ENCODE measurements at places on chromosomes 12 and 14.
A peak's percentile ranks its signal among the peaks of the same experiment; 100 is the strongest.

GRCh38 chr12:106255952-106256351 is 8.1 kb upstream of the CKAP4 start:
- no peaks in the 10 kb centered on the region for H3K36me3 ChIP-seq
- no peak for DNase-seq
- no peaks in the 10 kb centered on the region for H3K4me1 ChIP-seq
- H3K27me3 ChIP-seq, result peaks cover 2% of the 10 kb centered on the region
- H3K27ac ChIP-seq, result no peak overlapping the region

DNA sequence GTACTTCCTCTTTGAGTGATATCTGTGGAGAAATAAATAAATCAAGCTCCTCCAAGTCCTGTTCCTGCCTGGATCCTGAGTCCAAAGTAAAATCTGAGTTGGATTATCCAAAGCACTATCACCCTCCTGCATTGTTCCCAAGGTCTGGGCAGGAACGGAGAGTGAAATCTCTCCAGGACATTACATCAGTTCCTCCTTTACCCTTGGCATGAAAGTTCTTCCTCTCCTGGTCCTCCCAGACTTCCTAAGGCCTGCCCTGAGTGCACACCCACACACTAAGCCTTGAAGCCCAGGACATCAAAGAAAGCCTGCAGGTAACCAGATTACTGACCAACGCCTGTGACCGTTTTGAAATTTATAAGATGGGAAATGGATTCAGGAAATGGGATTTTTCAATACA is 206.8 kb upstream of the BCL2L14 start:
- H3K27me3 ChIP-seq, result no peaks in the 10 kb centered on the region
- H3K36me3 ChIP-seq, result peaks cover 52% of the 10 kb centered on the region
- DNase-seq, result no peak
- no peak overlapping the region for H3K27ac ChIP-seq
- H3K4me3 ChIP-seq, result no peak overlapping the region
- peaks cover 2% of the 10 kb centered on the region for H3K4me1 ChIP-seq

DNA sequence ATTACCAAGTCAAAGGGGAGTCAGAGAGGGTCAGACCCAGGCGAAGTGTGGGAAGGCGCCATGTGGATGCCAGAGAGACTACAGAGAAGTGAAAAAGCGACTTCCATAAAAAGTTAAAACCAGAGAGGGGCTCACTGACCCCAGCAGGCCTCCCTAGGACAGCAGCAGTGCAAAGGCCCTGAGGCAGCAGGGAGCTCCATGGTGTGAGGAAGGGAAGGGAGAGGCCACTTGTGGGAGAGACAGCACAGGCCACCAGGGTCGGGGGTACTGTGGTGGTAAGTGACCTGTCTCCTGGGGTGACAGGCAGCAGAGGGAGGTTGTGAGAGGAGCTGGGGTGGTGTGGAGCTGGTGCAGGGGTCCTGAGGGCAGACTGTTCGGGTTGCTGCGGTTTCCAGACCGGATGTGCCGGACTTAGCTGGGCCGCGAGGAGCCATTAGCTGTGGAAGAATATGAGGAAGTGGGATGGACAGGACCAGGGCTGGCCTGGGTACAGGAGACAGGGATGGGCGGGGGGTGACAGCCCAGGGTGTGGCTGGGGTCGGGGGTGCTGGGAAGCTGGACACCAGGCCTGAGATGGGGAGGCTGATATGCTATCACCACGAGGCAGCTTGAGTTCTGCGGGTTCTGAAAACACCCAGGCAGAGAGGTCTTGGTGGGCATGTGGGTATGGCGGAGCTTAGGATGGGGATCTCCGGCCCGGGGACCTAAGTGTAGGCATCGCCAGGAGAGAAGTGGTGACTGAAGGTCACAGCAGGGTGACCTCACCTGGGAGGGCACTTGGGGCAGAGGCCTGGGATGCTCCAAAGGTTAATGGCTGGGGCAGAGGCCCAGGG is 22.7 kb downstream of the SETD1B start:
- DNase-seq, result no peak
- no peaks in the 10 kb centered on the region for H3K27me3 ChIP-seq
- H3K4me1 ChIP-seq, result no peaks in the 10 kb centered on the region
- H3K27ac ChIP-seq, result peak overlapping the region; percentile 34

DNA sequence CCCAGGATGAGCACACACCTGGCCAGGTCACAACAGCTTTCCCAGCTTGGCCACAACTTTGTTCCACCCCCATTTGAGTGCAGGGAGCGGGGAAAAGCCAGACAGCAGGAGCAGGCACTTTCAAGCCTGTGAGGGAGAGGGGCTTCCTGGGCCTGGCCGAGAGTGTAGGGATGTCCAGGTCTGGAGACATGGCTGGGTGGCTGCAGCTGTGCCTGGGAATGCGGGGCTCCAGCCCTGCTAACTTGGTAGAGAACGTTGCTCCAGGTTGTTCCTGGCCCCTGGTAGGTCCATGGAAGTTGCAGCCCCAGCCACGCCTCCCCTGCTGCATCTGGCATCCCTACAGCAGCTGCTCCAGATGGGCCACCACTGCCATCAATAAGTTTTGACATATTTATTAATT is 738.5 kb downstream of the SLC6A15 start:
- DNase-seq, result no peak
- no peaks in the 10 kb centered on the region for H3K27me3 ChIP-seq
- H3K36me3 ChIP-seq, result no peaks in the 10 kb centered on the region
- no peak overlapping the region for H3K27ac ChIP-seq
- H3K4me1 ChIP-seq, result no peaks in the 10 kb centered on the region
- H3K4me3 ChIP-seq, result no peak overlapping the region

DNA sequence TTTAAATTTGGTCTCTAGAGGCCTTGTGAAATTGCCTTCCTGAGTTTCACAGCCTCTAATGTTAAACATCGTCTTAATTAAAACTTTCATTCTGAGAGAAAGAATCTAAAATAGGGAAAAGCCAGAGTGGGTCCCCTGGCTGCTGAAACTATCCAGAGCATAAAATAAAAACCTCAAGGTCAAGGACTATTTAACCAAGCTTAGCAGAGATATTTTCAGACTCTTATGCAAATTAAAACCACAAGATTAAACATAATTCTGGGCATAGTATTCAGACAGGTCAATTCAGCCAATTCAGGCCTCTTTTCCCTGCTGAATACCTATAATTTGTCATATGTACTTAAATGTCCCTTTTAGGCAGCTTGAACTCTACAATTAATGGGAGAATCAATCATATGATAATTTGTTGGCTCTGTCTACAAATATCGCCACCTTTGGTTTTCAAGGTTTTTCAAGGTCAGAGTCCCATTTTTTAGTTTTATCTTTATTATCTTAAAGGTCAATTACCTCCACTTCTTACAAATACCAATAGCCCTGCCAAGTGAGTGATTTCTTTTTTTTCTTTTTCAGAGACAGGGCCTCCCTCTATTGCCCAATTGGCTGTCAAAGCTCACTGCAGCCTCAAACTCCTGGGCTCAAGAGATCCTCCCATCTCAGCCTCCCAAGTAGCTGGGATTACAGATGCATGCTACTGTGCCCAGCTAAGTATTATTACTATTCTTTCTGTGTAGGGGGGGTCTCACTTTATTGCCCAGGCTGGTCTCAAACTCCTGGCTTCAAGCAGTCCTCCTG is 257.1 kb downstream of the PHLDA1 start:
- H3K4me1 ChIP-seq, result no peaks in the 10 kb centered on the region
- no peaks in the 10 kb centered on the region for H3K36me3 ChIP-seq
- H3K27ac ChIP-seq, result no peak overlapping the region
- H3K4me3 ChIP-seq, result no peak overlapping the region
- peaks cover 11% of the 10 kb centered on the region for H3K27me3 ChIP-seq
- no peak for DNase-seq

DNA sequence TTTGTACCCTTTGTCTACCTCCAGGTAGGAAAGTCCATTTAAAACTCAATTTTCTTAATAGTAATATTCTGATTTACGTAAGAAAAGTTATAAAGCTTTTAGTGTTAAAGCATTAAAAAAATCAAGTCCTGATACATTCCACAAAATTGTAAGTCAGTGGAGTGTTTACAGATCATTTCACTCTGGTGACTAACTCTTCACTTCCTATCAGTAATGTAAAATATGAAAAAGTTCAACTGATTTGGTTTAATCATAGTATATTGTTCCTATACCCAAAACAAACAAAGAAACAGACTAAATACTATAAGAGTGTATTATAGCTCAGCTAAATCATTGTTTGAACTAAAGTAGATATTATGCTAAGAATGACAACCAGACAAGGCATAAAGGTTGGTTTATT is 85.9 kb downstream of the VEZT start:
- peaks cover 3% of the 10 kb centered on the region for H3K4me1 ChIP-seq
- DNase-seq, result no peak
- H3K36me3 ChIP-seq, result peaks cover 6% of the 10 kb centered on the region
- no peak overlapping the region for H3K27ac ChIP-seq
- no peak overlapping the region for H3K4me3 ChIP-seq

DNA sequence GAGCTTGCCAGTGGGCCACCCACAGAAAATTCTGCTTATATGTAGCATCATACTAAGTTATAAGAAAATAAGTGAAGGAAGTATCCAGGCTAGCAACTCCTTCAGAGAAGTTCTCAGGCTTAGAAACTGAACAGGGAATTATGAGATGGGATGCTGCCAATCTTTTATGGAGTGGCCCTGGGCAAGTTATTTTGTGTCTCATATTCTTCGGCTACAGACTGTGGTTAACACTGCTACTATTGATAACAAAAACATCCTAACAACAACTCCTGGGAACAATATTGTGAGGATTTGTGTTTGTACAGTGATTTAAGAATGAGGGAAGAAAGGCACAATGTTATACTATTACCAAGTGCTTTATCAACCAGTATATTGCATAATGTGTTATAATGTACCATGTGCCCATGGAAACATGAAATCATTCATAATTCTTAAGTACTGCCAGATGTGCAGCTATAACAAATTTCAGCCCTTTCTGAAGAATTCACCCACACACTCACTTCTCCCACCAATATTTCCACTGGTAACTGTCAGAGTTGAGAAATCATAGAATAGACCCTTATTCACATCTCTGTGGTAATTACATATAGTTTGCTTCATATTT is 113.3 kb upstream of the SOX5 start:
- H3K36me3 ChIP-seq, result no peaks in the 10 kb centered on the region
- no peaks in the 10 kb centered on the region for H3K27me3 ChIP-seq
- no peaks in the 10 kb centered on the region for H3K4me1 ChIP-seq
- no peak for DNase-seq
- no peak overlapping the region for H3K27ac ChIP-seq
- H3K4me3 ChIP-seq, result no peak overlapping the region

DNA sequence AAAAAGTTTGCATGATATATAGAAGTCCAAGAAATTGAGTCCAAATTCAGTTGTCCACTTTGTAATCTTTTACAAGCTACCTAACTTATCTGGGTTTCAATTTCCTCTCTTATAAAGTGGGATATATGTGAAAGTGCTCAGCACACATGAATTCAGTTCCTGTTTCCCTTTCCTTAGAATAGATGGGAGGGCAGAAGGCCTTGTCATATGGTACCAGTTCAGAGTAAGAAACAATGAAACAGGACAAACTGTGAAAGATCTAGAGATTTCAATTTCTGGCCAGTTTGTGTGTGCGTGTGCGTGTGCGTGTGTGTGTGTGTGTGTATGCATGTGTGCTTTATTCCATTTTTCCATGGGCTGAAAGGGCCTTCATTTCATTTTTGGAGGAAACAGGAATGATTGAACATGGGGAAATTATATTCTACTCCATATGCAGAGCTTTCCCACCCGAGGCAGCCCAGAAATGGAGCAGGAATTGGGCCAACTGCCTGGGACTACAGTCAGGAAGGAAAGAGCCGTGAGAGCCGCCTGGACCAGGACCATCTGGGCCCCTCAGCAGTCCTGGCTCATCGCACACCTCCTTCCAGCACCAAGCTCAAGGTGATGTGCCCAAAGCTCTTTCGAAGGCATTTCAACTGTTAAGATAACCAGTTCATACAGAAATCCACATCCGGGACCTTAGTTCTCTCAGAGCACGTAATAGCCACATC is 183.2 kb downstream of the EPS8 start:
- no peak for DNase-seq
- peaks cover 2% of the 10 kb centered on the region for H3K27me3 ChIP-seq
- H3K27ac ChIP-seq, result no peak overlapping the region

DNA sequence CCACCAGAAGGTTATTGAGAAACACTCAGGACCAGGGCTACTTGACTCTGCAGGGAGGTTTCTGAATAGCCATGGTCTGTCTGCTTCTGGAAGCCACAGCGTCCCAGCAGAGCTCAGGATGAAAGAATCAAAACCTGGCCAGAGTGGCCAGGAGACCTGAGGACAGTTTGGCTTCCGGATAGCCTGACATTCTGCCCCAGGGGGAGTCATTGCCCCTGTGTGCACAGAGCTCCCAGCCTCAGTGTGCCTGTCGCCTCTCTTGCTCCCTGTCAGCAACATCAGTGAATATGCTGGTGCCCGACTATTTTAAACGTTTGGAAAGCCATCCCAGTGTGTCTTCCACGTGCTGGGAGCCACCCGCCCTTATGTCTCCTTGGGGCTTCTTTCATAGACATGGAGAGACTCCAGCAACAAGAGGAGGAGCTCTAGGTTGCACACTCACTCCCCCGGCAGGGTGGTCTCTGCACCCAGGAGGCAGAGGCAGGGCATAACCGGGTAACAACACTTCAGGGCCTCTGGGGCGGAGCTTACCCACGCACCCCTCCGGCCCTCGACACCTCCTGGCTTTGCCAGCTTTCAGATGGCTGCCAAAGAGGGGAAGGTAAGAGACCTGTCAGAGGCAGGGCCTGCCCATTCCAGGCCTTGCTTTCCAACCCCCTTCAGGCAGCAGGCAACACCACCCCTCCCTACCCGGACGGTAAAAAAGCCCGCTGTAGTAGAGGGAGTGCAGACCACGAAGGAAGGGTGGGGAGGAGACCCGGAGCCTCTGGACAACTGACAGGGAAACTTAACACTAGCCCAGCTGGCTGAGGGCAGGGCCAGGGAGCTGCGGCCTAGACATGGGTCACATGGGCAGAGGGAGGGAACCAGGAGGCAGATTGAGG is 19.0 kb upstream of the SLC6A12 start:
- no peak overlapping the region for H3K4me3 ChIP-seq
- H3K36me3 ChIP-seq, result no peaks in the 10 kb centered on the region
- H3K27ac ChIP-seq, result no peak overlapping the region
- no peaks in the 10 kb centered on the region for H3K27me3 ChIP-seq
- no peak for DNase-seq

DNA sequence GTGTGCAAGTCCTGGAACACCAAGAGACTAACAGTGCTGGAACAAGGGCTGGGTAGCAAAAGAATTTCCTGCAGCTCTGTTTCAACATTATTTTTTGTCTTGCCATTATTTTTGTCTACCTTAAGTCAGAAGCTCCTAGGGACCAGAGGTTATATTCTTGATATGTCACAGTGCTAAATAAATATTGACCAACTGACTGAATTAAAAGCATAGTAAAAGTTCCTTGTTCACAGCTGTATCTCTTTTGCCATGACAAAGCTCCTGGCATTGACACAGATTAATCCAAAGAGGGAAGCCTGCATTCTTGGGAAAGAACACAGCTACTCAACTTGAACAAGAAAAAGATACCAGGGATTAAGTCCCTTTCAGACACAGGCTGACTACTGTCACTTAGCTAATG is 136.5 kb downstream of the SPTSSA start:
- H3K36me3 ChIP-seq, result no peaks in the 10 kb centered on the region
- H3K27me3 ChIP-seq, result no peaks in the 10 kb centered on the region
- H3K27ac ChIP-seq, result no peak overlapping the region
- DNase-seq, result no peak
- no peak overlapping the region for H3K4me3 ChIP-seq
